Activated T-helper 2 cell treated with anti-CD3 and anti-CD28 coated beads, Interferon-gamma antibody, Interleukin-2, Interleukin-4, amounts not matched to agents 10 μg/mL and 5 μg/mL and 100 μg/mL, durations not matched to agents 14 hours and 24 hours and 36 hours (primary cell): ENCODE measurements at places on chromosomes 1 and 21.
A peak's percentile ranks its signal among the peaks of the same experiment; 100 is the strongest.

DNA sequence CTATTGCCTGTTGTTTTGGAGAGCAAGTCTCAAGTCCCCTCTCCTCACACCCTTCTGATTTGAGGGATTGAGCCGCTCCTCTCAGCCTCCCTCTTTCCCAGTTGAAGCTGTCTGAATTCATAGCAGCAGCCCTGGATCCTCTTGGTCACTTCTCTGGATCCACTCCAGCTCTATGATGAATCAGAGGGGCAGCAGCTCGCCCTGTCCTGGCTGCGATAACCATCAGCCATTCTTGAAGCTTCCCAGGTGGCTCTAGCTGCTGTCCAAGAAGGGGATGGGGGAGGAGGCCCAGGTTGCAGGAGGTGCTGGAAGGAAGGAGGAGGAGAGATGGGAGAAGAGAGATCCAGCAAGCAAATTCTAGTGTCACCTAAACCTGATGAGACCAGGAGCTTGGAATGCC lies 31.3 kb downstream of the WNT4 start:
- H3K4me3 ChIP-seq: no peak overlapping the region
- peaks cover 4% of the 10 kb centered on the region for H3K4me1 ChIP-seq
- peaks cover 34% of the 10 kb centered on the region for H3K36me3 ChIP-seq
- no peaks in the 10 kb centered on the region for H3K27me3 ChIP-seq

- no peak overlapping the region for H3K4me3 ChIP-seq
- H3K4me1 ChIP-seq: peaks cover 2% of the 10 kb centered on the region
- no peak overlapping the region for H3K27ac ChIP-seq
- DNase-seq: no peak
- peaks cover 22% of the 10 kb centered on the region for H3K36me3 ChIP-seq
Observed at GRCh38 chr1:235375919-235376605, 8.8 kb downstream of the TBCE start.

DNA sequence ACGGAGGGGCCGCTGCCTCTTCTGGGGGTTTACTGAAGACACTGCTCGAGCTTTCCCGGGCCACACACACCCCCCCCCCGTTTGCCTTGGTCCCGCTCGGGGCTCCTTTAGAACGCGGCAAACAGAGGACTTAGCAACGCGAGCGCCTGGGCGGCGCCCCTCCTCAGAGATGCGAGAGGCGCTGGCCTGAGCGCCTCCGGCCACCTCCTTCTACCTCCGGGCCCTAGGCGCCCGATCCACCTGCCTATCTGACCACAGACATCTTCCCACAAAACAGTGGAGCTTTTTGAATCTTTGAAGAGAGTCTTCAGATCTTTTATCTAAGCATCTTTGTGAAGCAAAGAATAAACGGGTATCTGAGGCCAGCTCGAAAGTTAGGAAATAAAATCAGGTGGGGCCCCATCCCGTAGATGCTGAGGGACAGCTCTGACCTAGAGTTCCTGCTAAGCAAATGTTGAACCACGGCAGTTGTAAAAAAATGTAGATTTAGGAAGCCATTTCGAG lies 436 bp upstream of the TTLL7 start:
- no peak overlapping the region for H3K27ac ChIP-seq
- no peaks in the 10 kb centered on the region for H3K36me3 ChIP-seq
- peaks cover 58% of the 10 kb centered on the region for H3K27me3 ChIP-seq
- peaks cover 17% of the 10 kb centered on the region for H3K4me1 ChIP-seq

- peaks cover 5% of the 10 kb centered on the region for H3K27me3 ChIP-seq
- peak; percentile 84 for DNase-seq
- H3K27ac ChIP-seq: no peak overlapping the region
- H3K4me1 ChIP-seq: peaks cover 7% of the 10 kb centered on the region
Observed at GRCh38 chr1:1069056-1069710, 4.9 kb downstream of the RNF223 start.
